ENCODE measurements at places on chromosomes 6 and 20.

DNA sequence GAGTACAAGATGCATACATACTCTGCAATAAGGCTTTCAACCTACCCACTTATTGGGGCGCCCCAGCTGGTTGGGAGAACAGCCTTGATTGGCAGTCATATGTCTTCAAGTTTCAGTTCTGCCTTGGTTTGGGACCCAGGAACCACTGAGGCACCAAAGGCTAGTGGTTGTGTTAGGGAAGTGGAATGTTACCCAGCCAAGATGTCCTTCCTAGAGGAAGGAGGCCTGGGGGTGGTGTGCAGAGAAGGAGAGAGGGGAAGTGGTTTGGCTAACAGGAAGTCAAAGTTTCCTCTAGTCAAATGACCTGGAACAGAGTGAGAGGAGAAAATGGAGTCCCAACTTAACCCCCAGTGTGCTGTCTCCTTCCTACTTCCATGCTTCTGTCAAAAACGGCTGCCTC, 59.4 kb downstream of the CD164 start:
- peak; percentile 26 for DNase-seq

- no peak for DNase-seq
Observed at GRCh38 chr6:155287762-155288161, 23.9 kb downstream of the CLDN20 start.

DNA sequence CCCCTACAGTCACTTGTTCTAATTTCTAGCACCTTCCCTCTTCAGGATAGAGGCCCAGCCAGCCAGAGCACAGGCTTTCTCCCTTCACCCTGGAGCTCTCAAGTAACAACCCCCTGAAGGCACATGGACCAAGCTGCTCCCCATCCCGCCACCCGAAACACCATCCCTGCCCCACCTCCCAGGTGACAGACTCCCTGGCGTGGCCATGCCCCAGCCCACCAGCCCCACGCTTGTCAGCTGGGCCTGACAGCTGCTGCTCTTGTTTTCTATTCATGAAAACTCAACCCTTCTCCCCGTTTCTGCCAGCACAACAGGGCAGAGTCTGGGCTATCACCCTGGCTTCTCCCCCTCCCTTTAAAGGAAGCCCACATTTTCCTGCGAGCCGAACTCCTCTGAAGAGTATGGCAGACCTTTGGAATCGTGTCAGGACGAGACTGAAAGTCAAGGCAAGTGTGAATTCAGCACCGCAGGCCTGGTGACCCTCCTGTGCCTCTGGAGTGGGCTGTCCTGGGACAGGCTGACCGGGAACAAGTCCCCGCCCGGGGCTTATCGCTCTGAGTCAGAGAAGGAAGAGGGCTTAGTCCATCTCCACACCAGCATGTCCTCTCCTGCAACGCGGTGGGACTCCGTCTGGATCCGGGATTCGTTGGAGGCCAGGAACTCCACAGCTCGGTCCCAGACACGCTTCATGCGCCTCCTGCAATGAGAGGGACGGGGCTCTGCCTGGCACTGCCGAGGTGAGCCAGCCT, 16.7 kb downstream of the LEMD2 start:
- no peak for DNase-seq

- DNase-seq: peak; percentile 9
Observed at GRCh38 chr6:12289365-12289919, 719 bp upstream of the EDN1 start.

DNA sequence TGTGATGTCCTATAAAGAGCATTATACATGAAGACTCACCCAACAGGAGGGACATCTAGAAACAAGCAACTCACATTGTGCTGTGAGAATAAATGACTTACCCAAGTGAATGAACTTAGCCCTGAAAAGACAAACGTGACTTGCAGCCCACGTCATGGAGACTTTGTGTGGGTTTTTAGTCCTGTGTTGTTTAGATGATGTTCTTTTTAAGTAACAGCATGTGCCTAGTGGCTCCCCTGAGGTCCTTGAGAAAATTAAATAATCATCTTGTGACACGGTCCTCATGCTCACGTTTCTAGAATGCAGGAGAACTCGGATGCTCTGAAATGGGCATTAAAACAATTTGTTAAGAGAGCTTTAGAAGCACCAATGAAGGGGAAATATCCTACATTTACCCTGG, 165.1 kb downstream of the SASH1 start:
- no peak for DNase-seq

GRCh38 chr20:62346398-62347150, 20.5 kb downstream of the LAMA5 start:
- DNase-seq: no peak

- no peak for DNase-seq
Observed at GRCh38 chr20:8757146-8757545, 311.7 kb upstream of the PLCB4 start.

DNA sequence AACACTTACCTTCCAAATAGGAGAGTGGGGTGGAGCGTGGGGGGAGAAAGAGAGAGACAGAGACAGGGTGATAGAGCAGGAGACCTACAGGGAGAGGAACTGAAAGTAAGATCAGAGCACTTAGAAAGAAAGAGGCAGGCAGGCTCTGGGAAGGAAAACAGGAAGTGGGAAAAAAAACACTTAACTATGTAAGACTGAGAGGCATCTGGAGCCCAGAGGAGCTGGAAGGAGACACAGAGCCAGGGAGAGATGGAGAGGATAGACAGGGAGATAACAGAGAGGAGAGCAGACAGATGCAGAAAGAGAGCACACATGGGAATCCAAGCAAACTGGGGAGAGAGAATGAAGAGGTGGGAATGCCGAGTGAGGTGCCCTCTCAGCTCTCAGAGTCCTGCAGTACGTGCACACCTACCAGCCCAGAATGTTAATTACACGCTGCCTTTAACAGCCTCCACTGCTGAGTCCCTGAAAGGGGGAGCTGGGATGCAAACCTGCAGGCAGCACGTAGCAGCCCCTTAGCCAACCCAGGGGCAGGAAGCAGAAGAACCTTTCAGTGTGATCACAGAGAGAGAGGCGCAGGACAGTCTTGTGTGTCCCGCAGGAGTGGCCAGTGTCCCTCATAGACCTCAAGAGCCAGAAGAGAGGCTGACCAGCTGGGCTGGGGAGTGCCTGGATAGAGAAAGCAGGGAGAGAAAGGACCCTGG, 132.7 kb upstream of the LRFN2 start:
- DNase-seq: no peak

GRCh38 chr6:121971931-121972335, 427.5 kb upstream of the HSF2 start:
- DNase-seq: no peak

GRCh38 chr6:33139596-33140206, 52.6 kb downstream of the COL11A2 start:
- no peak for DNase-seq

GRCh38 chr6:1364791-1365190, 24.6 kb upstream of the FOXF2 start:
- no peak for DNase-seq

- DNase-seq: no peak
Observed at GRCh38 chr6:55601120-55601519, 22.1 kb upstream of the HMGCLL1 start.

DNA sequence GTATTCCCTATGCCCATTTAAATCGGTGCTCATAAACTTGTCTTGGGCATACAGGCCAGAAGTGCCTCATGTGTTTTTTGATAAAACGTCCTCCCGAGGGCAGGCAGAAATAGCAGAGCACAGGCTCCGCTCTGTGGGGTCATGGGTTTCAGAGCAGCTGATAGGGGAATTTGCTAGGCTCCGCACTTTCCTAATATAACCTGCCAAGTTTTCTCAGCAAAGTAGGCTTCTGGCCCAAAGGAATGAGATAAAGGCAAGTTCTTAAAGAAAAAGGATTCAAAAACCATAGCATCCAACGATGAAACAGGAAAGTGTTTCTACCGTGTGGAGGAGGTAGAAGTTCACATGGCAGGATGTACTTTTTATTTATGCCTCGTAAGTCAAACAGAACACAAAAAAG, 69.8 kb upstream of the RALGAPA2 start:
- peak; percentile 10 for DNase-seq

DNA sequence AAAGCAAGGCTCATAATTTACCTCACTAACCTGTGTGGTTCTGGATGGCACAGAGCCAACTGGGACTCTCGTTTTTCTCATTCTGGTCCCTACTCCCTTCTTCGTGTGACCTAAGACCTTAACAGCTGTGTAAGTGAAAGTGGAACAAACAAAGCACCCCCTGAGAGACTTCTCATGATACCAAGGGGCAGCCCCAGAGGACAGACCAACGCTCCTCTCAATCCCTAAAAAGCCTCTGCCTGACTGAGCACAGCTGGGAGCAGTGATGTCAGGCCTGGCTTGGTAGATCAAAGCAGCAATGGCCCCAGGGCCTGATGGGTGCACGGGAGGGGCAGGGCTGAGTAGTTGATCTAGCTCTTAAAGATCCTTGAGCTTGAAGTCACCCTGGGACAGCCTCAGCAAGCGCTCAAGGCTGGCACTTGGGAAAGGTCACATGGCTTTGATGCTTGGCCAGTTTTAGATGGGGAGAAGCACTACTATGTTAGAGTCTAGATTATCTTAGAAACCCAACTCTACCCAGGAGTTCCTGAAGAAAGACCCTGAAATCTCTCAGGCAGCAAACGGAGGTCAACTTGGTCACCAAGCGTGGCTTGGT, 16.2 kb upstream of the TGM2 start:
- no peak for DNase-seq

GRCh38 chr20:23024701-23025100, 10.4 kb upstream of the SSTR4 start:
- no peak for DNase-seq

GRCh38 chr6:114521926-114522325, 179.1 kb upstream of the HS3ST5 start:
- no peak for DNase-seq

DNA sequence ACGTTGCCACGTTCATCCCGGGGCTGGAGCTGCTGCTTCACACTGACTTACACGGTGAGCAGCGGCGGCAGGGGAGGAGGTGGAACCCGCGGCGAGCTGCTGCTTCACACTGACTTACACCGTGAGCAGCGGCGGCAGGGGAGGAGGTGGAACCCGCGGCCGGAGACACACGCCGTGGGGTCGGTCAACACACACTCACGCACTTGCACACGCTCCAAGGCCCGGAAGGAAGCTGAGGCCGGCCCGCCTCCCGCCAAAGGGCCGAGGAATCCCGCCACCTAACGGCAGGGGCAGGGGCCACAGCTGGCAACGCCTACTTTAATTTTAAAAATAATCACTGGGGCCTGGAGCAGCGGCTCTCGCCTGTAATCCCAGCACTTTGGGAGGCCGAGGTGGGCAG, 94.4 kb upstream of the FOXC1 start:
- no peak for DNase-seq

DNA sequence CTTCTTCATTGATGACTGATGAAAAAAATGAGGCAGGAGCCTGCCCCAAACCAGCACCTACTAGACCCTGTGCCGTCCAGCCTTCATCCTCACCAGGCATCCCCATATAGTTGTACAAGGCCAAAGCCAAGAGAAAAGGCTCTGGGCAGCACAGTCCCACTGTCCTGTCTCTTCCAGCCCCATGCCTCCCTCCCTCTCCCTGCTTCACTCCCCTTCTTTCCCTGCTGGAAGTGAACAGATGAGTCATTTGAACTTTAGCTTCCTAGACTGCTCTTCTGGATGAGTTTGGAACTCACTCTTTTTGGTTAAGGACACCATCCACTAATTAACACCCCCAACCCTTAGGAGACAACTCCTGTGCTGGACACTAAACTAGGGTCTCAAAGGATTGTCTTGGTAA, 235.2 kb downstream of the LRFN2 start:
- DNase-seq: no peak

- DNase-seq: no peak
Observed at GRCh38 chr6:38262026-38262425, 377.7 kb downstream of the BTBD9 start.

GRCh38 chr6:53032849-53033248, 32.4 kb upstream of the FBXO9 start:
- peak; percentile 71 for DNase-seq

- DNase-seq: peak; percentile 92
Observed at GRCh38 chr20:34825530-34826362, at the start of gene NCOA6. NCOA6 (minus strand) TSS chr20:34825651; CDS start chr20:34782355, 43,296 bp downstream.

GRCh38 chr6:105336986-105337385, 65.9 kb downstream of the PREP start:
- no peak for DNase-seq

DNA sequence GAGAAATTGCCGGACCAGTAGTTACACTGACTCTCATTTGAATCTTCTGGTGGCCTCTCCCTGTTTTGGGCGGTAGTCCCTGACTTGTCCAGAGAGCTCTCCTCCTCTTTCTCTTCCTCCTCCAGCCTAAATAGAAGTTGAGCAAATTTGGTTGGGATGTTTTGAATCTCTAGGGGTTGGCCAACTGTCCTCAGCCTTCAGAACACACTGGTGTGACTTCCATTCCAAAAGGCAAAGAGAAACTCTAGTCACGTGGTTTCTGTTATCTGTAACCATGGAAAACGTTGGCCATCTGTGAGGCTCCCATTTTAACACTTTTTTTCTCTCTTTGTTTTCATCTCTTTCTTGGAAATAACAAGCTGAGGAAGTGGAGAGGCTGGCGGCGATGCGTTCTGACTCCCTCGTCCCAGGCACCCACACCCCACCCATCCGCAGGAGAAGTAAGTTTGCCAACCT, 275.3 kb downstream of the TBC1D7 start:
- no peak for DNase-seq

DNA sequence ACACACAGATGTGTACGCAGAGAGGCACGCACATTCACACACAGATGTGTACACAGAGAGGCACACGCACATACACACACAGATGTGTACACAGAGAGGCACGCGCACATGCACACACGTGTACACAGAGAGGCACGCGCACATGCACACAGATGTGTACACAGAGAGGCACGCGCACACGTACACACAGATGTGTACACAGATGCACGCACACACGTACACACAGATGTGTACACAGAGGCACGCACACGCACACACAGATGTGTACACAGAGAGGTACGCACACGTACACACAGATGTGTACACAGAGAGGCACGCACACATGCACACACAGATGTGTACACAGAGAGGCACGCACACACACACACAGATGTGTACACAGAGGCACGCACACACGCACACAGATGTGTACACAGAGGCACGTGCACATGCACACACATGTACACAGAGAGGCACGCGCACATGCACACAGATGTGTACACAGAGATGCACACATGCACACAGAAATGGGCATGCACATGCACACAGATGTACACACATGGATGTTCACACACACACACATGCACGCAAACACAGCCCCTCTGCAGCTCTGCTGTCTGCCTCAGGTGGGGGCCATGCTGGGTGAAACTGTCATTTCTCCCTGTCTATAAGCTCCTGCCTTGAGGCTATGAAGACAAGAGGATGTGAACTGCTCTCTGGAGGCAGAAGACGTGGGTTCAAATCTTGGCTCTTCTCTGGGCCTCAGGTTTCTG, 14.3 kb upstream of the MYT1 start:
- DNase-seq: no peak

GRCh38 chr6:31918069-31918720, 9.3 kb upstream of the C2 start:
- DNase-seq: no peak

DNA sequence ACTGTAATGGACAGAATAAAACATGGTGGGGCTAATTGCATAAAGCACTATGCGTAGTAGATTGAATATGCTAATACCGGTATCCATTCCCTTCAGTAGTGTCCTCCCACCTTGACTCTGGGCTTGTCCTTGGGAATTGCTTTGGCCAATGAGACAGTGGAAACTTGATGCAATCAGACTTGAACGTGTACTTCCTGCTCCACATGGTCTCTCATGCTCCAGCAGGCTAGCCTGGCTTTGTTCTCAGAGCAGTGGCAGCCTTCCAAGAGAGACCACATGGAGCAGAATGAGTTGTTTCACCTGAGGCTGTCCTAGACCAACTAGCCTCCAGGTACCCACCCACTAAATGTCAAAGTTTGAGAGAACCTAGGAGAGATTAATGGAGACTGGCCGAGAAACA, 37.0 kb upstream of the BTBD3 start:
- no peak for DNase-seq

Data from midbrain (tissue), 1 donor.